IMR-90 (cell line): ENCODE measurements at places on chromosomes 12 and 14. TPM values are rescaled to one million over a fixed set of nuclear protein-coding genes. Genes with fewer than 3 reads are reported as not detected.
A peak's percentile ranks its signal among the peaks of the same experiment; 100 is the strongest.

SERPINA10 gene
- not detected in 2 replicates for total RNA-seq

CDKN3 gene
- 48.9 and 70.8 TPM in 2 replicates for total RNA-seq

PDZRN4 gene
- not detected in 2 replicates for total RNA-seq

GRCh38 chr14:105275267-105275946 is 25.4 kb downstream of the BRF1 start:
- peaks cover 6% of the 10 kb centered on the region for H3K4me1 ChIP-seq
- H3K27ac ChIP-seq: peak overlapping the region; percentile 2; the same call in 1 of the 2 replicates
- peaks cover 5% of the 10 kb centered on the region for H3K36me3 ChIP-seq
- H3K27me3 ChIP-seq: no peaks in the 10 kb centered on the region

- no peaks in the 10 kb centered on the region for H3K36me3 ChIP-seq
- no peak for DNase-seq
- no peak overlapping the region for H3K27ac ChIP-seq
These were observed 6.0 kb downstream of the CHPT1 start for GRCh38 chr12:101703487-101703886.
